Astrocyte of the cerebellum (primary cell): ENCODE measurements at places on chromosomes 2 and 18.

- DNase-seq, result no peak
Measured at GRCh38 chr2:129760669-129761068, 218.8 kb upstream of the RAB6C start.

GRCh38 chr2:237039301-237040031, 46.2 kb upstream of the COPS8 start:
- DNase-seq, result no peak

- DNase-seq, result peak; percentile 62
Measured at GRCh38 chr2:109351164-109351756, 222.3 kb downstream of the SH3RF3 start.

DNA sequence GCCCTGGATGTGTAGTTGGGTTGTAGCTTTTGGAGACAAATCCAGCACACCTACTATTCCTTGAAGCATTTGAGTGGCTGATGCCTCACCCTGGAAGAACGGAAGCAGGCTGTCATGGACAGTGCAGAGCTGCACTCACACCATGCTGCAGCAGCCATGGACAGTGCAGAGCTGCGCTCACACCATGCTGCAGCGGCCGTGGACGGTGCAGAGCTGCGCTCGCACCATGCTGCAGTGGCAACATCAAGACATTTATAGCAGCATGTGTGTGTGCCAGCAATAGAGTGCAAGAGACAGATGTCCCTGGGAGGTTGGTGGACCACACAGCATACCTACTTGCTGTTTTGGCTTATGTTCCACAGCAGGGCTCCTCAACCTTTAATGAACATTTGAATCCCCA, 30.6 kb downstream of the GNAL start:
- DNase-seq, result no peak

GRCh38 chr2:100902817-100903405, 83.0 kb downstream of the NPAS2 start:
- peak; percentile 89 for DNase-seq

DNA sequence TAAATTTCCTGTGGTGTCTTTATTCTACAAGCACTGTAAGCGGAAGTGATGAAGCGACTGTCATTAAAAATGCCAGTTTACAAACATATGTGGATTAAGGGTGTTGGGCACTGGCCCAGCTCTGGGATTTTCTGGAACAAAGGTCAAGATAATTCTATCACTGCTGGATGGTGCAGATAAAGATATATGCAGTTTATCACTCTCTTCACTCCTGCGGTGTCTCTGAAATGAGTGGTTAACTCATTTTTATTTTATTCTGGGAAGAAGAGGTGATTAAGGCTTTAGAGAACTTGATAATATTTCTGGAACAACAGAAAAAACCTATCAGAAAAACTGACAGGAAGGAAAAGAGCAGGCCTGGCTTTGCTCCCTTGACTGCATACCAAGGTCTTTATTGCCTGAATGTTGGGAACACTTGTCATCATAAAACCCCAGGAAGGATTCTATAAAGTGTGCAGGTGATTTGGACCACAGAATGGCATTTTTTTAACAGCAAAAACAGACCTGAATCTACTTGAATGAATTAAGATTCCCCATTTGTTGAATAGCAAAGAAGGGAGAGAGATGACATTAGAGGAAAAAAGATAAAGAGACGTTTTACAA, 32.4 kb downstream of the ABCB11 start:
- no peak for DNase-seq

DNA sequence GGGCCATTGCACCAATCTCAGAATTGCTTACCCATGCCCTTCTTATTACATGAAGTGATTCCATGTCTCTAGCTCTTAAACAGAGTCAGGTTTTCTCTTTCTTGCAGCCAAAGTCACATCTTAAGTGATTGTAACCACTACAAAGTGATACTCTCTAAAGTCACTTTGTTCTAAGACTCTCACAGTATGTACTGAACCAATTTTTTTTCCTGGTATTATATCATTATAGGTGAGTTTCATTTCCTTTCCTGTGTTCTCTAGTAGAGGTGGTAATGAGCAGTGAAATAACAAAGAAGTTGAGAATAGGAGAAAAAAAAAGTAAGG, 66.3 kb upstream of the DARS1 start:
- no peak for DNase-seq

- no peak for DNase-seq
Measured at GRCh38 chr18:44759925-44760342, 79.2 kb downstream of the SETBP1 start.

DNA sequence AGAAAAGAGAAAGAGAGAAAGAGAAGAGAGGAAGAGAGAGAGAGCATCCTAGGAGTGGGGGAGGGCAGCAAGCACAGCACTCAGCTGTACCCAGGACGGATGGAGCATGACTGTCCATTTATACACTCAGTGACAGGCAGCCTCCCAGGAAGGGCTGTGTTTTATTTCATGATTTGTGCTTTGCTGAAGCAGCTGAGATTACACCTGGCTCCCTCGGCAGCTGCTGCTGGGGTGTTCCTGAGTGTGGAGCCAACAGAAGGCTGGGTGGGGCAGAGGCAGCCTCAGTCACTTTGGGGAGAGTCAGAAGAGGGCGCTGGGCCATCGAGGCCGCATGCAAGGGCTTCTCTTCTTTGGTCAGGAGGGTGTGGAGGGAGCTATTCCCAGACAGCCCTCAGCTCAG, 47.8 kb upstream of the TEX51 start:
- no peak for DNase-seq

DNA sequence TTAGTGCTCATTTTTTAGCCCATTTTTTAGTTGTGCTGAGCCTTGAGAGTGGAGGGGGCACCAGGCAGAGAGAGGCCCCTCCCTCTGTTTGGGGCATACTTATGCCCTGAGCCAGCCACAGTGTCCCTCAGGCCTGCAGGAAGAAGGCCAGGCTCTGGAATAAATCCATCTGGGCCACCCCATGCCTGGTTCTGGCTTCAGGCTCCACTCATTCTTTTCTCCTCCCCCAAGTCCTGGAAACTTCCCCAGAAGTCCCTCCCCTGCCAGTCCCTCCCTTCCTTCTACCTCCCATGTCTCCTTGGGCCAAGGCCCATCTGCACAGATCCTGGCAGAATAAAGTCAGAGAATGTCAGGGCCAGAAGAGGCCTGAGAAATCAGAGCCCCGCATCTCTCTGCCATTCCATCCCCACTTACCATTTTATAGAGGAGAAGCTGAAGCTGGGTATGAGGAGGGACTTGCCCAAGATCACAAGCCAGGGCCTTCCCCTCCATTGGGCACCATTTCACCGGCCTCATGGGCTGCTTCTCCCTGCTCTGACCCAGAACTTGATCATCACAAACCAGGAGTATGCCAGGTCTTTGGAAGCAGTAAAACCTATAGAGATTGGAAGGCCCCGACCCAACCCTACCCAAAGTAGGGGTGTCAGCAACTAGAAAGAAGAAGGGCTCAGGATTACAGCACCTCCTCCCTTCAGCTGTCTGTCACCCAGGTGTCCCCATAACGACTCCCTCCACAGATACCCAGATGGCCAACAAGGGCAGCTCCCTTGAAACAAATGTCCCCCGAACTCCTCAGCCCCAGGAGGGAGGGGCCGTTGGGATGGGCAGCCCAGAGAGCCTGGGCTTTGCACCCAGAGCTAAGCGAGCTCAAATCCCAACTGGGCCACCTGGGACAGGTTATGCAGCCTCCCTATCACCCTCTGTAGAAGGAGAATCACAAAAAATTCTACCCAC, 108.4 kb downstream of the POLR1A start:
- DNase-seq, result no peak

- DNase-seq, result no peak
Measured at GRCh38 chr2:126986631-126987187, 88.0 kb downstream of the TEX51 start.

GRCh38 chr2:190180313-190181122, 118.0 kb upstream of the MSTN start:
- DNase-seq, result no peak

DNA sequence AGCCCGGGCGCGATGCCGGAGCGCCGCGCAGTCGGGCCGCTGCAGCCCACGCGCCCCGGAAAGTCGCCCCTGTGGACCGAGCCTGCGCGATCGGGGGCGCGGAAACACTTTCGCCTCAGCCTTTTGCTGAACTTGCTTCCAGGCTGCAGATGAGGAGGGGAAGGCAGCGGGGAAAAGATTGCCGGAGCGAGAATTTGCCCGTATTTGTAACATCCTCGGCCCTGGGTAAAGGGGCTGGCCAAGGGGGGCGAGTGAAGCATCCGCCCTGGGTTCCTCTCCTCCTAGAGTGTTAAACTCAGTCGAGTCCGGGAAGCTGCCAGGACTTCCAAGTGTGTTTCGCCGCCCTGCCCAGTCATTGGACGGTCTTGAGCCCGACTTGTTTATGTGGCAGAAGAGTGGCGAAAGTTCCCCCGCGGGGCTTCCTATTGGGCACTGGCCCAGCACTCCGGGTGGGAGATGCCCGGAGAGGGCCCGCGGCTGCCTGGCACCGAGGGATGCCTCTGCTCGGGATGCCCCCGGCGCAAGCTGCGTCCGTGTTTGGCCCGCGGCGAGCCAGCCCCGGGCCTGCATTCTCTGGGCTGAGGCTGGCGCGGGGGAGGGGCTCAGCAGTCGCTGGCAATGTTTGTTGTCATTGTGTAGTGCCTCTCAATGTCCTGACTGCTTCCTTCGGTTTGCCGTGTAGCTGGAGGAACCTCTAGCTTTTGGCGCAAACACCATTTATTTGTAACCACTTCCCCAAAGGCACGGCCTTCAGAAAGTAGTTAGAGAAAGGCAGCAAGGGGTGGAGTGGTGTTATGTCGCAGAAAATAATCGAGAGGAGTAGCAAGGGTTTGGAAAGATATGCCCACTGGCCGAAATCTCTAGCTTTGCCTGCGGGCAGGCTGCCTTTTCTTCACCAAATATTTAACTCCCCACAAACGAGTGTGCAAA, 1.1 kb downstream of the CYBRD1 start:
- peak; percentile 38 for DNase-seq

GRCh38 chr18:78973357-78974083, 6.1 kb upstream of the SALL3 start:
- no peak for DNase-seq

GRCh38 chr2:219041252-219041651, at the start of gene CFAP65:
Gene CFAP65 (minus strand): TSS chr2:219041516. CDS start chr2:219039048, 2,468 bp downstream.
- peak; percentile 8 for DNase-seq

DNA sequence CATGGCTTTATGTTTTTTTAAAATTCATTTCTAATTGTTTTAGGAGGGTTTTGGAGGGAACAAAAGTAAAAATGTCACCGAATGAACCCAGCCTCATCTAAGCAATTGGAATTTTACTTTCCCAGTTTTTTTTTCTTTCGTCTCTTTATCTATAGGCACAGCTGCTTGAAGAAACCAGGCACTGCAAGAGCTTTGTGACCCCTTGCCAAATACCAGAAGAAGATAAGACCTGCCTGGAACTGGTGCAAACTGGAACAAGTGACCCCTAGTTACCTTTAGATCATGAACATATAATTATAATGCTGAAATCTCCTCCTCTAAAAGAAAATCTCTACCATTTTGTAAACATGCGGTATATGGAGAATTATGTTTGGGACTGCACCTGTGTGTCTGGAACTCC, 100.9 kb downstream of the TSN start:
- DNase-seq, result no peak

DNA sequence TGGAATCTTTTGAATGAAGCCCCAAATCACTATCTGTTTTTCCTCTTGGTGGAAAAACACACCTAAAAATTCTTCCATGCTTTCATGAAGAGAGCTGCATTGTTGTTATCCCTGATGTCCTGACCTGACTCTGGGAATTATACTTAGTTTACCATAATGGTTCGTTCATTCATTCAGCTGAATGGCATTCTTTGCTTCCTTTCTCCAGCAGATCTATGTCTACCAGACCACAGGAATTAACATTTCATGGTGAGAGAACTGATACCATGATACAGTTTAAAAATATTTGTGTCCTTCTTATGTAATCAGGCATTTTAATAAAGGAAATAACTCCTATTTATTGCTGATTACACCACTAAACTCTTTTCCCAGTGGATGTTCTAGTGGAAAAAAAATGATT, 11.1 kb upstream of the SLC4A10 start:
- DNase-seq, result peak; percentile 4

GRCh38 chr18:51330148-51330547, 132.7 kb upstream of the MEX3C start:
- peak; percentile 35 for DNase-seq

- no peak for DNase-seq
Measured at GRCh38 chr2:43977677-43978375, 18.0 kb downstream of the LRPPRC start.

DNA sequence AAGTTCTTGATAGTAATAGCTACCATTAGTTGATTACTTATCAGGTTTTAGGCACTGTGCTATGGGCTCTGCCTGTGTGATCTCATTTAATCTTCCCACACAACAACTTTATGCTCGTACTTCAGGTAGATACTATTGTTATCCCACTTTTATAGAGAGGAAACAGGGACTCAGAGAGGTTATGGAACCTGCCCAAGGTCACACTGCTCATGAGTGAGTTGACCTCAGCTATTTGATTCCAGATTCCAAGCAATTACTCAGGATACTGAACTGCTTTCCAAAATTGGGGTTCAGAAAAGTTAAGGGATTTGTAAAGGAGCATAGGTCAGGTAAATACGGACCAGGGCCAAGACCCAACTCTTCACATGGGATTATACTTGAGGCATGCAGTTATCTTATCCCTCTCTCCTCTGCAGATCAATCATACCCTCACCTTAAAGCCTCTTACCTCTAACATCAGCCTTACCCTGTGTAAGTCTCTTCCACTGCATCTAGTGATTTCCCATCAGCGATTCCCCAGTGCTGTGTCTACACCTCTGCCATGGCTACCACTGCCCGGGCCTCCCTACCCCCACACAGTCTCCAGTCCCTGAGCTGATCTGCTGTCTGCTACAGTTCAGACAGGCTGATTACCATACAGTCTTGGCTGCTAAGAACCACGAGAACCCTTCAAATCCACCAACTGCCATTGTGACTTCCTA, 74.4 kb downstream of the ANTXR1 start:
- no peak for DNase-seq

GRCh38 chr18:33161131-33161530, 279.4 kb downstream of the CCDC178 start:
- DNase-seq, result peak; percentile 24

GRCh38 chr18:61734396-61734795, 158.4 kb downstream of the RNF152 start:
- no peak for DNase-seq

DNA sequence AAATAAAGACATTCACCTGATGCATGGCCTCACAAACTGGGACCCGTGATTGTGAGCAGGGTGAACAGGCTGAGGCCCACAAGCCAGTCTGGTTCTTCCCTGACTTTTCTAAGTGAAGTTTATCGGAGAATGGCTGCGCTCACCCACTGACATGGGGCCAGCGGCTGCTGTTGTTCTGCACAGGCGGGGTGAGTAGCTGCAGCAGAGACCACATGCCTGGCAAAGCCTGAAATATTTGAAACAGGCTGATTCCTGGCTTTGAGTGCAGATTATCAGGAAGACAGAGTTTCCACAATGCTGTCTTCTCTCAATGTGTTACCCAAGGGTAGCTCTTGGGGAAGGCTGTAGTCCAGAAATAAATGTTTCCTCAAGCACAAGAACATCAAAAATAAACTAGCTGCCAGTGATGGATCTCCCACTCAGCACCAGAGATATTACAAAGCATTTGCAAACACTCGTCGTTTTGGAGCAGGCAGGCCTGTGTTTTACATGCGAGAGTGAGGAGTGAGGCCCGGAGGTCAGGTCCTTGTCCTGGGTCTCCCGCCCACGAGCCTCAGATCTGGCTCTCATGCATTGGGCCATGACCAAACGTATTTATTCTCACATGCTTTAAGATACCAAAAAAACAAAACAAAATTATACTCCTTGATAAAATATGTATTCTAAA, 647.1 kb downstream of the GALR1 start:
- DNase-seq, result no peak

- DNase-seq, result no peak
Measured at GRCh38 chr18:44817831-44818473, 137.3 kb downstream of the SETBP1 start.

- DNase-seq, result no peak
Measured at GRCh38 chr18:9826685-9827084, 59.1 kb upstream of the TXNDC2 start.
